ENCODE measurements at places on chromosomes 5 and 9. TPM values are rescaled to one million over a fixed set of nuclear protein-coding genes. Genes with fewer than 3 reads are reported as not detected.

Gene SLC45A2
- not detected for polyA plus RNA-seq

DNA sequence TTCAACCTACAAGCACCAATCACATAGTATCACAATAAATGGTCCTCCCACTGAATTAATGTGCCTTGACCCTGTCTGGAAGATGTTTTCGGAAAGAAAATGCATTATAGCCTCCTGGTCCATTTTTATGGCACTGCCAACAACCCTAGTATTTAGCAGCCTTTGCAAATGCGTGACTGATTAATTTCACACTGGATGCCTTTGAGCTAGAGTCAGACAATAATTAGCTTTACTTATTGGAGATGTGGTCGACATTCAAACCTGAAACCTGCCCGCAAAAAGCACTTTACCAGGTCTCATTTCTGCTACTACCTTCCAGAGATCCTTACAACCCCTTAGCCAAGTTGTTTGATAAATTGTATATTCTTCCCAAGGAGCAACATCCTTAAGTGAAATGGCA lies 119.3 kb upstream of the DPYSL3 start:
- no peaks in the 10 kb centered on the region for H3K4me1 ChIP-seq
- H3K4me3 ChIP-seq: no peak overlapping the region
- no peaks in the 10 kb centered on the region for H3K27me3 ChIP-seq
- no peak overlapping the region for H3K27ac ChIP-seq
- H3K36me3 ChIP-seq: no peaks in the 10 kb centered on the region
- DNase-seq: no peak

Gene RAD50
- polyA plus RNA-seq: 14.8 TPM

DNA sequence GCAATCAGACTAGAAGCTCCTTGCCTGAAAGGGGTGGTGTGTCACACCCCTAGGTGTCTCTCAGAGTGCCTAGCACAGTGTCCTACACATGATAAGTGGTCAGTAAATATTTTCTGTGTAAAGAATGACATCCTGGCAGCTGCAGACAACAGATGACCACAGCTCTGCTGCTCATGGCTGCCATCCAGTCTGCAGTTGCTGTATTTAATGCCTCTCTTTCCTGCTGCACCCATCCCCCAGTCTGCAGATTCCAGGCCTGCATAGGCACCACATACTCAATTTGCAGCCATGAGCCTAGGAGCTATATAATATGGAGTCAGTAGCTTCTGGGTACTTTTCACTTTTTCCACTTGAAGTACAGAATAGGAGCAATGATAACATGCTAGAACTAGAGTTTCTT lies 94.9 kb upstream of the NR4A3 start:
- no peaks in the 10 kb centered on the region for H3K27me3 ChIP-seq
- no peak overlapping the region for H3K27ac ChIP-seq
- H3K4me1 ChIP-seq: no peaks in the 10 kb centered on the region
- H3K36me3 ChIP-seq: no peaks in the 10 kb centered on the region

- DNase-seq: no peak
- no peak overlapping the region for H3K4me3 ChIP-seq
- H3K4me1 ChIP-seq: peaks cover 27% of the 10 kb centered on the region
- no peak overlapping the region for H3K27ac ChIP-seq
- no peaks in the 10 kb centered on the region for H3K27me3 ChIP-seq
- no peaks in the 10 kb centered on the region for H3K36me3 ChIP-seq
These were observed 179.8 kb downstream of the FGF1 start for GRCh38 chr5:142506046-142506445.
